NCI-H1436 treated with DMSO at 0.1 percent for 48 hours (cell line): ENCODE measurements at places on chromosomes 3 and 15.

GRCh38 chr3:45753095-45753494 lies 43.2 kb downstream of the SLC6A20 start:
- no peak for DNase-seq

DNA sequence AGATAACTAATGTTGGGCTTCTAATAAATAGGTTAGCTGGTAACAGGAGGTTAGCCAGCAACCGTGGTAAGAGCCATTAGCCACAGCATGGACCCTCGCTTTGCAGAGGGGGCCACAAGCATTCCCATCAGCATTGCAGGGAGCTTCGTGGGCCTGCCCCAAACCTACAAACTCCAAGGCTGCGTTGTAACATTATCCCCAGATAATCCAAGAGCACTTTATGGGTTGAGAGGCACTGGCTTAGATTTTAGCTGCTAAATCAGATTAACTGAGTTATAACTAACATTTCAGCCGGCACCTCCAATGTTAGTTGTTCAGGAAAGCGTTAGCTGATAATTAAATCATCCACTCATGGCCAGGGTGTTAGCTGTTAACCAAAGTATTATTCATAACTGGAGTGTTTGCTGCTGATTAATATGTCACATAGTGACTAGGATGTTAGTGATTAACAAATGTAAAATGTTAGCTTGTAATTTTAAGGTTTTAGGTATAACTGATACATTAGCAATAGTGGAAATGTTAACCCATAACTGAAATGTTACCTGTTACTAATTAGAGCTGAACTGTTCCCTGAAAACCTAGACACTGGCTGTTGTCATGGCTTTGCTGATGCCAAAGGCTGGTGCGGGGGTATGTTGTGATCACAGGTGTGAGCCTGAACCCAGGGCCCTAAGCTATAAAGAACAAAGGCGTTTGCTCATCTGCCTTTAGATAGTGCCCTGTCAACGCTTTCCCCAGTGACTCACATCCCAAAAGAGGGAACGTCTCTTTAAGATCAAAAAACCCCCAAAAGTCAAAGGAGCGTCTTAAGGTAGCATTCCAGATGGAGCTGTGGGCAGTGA lies 56.2 kb downstream of the SLC6A6 start:
- DNase-seq: no peak

GRCh38 chr15:41917767-41918430 lies 24.0 kb upstream of the SPTBN5 start:
- DNase-seq: no peak

DNA sequence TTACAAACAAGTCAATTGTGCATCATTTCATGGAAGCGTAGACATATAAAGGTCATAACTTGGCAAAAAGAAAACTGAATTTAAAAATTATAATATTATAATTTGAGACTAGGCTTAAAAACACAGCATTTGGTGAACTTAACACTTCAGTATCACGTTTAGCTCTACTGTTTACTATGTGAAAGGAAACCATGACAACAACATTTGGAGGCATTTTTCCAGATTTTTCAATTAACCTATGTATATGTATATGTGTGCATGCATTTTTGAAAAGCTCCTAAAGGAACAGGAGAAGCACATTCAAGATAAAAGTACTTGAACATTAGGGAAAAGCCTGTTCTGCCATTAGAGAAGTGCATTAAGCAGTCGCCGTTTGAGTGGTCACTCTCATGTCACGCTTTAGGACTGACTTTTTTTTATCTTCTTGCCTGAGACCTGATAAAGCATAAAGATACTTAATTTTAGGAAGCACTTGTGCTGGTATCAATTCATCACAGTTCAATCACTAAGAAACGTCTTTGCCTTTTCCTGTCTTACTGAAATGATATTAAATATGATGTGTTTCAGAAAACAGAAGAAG lies 156.0 kb downstream of the NAALADL2 start:
- no peak for DNase-seq

DNA sequence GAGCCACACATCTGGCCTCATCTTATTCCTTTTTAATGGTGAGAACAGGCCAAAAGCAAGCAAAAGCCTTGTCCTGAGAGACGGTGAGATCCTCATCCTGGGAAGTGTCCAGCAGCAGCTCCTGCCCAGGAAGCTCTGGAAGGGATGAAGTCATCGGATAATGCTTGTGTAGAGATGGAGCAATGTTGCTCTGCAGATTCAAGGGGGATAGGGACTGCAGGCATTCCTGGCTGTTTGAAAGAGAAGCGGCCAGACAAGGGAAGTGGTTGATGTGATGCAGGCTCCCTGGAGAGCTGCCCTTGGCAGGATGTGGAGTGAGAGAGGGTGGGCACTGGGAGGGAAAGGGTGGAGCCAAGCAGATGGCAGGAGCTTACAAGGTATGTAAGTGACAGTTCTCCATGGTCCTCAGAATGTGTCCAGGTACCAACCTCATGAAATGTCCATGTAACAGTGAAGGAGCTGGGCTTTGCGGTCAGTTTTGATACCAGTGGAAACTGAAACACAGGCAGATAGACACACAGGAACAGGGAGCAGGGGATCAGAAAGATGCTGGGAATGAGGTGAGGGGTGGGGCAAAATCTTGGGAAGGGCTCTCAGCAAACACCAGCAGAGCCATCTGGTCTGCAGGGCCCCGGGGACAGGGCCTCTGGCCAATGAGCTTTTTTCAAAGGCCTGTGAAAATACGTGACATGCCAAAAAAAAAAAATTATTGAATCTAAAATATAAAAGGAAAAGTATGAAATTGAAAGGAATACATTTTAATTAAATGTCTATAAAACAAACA lies 32.2 kb upstream of the LACTB start:
- no peak for DNase-seq

DNA sequence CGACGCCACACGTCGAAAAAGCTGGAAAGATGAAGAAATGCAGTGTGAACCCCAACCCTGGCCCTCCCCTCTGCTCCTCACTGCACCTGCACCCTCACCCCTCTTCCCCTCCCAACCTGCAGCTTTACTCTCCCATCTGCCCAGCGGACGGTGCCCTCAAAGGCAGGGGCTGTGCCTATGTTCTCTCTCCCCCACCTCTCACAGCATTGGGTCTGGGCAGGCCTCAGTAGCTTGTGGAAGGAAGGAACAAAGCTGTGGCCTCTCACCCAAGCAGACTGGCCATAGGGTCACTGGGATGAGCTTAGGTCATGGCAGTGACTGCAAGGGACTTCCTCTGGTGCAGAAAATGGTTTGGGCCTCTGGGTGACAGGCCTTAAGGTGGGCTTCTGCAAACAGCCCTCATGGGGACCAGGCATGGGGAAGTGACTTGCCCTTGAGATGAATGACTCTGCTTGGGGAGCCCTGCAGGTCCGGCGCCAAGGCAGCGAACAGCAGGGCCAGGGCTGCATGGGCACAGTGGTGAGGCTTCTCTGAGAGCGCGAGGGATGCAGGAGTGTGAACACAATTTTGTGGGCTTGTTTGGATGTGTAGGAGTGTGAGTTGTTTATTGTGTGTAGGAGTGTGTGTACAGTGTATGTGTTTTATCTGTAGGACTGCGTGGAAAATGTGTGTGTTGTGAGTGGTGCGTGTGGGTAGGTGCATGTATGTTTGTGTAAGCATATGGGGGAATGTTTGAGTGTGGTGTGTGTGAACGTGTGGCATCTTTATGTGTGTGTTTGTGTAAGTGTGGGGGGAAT lies 29.2 kb downstream of the SRPRB start:
- no peak for DNase-seq

DNA sequence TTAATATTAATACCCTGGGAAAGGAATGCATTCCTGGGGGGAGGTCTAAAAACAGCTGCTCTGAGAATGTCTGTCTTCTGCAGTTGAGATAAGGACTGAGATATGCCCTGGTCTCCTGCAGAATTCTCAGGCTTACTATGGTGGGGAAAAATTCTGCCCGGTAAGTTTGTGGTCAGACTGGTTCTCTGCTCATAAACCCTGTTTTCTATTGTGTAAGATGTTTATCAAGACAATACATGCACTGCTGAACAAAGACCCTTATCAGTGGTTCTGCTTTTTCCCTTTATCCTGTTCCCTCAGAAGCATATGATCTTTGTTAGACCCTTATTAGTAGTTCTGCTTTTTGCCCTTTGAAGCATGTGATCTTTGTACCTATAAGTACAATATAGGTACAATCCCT lies 494.6 kb downstream of the CNTN6 start:
- DNase-seq: no peak

- DNase-seq: no peak
Measured at GRCh38 chr3:45890405-45890804, 4.1 kb downstream of the CCR9 start.

DNA sequence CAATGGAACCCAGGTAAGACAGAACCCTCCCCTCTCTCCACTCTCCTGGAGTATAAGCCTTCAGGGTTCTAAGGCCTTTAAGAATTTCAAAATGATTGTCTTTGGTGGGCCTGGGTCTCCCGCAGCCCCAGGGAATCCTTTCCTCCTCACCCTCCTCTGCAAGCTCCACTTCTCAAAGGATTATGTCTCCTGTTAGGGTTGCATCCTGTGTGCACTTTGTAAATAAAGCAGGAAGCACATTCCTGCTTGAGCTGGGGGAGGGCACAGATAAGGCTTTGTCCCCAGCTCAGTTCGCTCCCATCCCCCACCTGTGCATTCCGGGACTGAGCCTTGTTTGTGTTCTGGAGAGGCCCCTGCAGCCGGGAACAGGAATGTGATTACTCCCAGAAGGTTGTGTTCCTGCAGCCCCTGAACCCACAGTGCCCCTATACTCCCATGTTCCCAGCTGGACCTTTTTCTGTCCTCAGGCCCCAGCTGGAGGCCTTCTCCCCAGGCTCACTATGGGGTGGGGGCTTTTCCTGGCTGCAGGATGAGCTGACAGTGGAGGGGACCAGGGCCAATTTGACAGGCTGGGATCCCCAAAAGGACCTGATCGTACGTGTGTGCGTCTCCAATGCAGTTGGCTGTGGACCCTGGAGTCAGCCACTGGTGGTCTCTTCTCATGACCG lies 9.5 kb downstream of the TYRO3 start:
- no peak for DNase-seq

DNA sequence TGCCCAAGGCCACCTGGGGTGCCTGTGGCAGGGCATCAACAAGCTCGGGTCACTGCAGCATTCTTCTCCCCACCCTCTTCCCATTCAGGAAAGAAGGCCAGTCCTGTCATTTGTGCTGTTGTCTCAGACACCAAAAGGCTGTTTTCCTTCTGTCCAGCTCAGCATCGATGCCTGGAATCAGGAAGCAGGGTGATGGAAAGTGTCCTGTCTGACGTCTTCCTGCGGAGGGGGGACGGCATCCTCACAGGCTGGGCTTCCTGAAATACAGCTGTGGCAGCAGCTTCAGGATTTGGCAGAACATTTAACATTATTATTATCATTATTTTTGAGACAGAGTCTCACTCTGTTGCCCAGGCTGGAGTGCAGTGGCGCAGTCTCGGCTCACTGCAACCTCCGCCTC lies 33.0 kb upstream of the ANKDD1A start:
- no peak for DNase-seq

- no peak for DNase-seq
Measured at GRCh38 chr3:116453666-116454346, 8.5 kb upstream of the LSAMP start.

DNA sequence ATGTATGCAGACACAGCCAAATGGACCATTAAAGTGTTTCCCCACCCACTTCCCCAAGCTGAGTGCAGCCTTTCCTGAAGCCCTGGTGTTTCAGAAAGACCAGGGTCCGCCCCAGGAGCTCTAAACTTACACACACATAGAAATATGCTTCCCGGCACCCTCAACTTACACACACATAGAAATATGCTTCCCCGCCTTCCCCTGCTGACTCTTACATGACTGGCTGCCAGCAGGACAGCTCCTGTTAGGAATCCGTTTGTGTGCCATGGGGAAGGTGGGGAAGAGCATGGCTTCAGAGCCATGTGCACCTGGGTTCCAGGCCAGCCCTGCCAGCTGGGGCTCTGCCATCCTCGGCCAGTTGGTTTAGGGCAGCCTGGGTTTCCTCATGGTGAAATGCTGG lies 3.6 kb downstream of the CLEC3B start:
- no peak for DNase-seq

GRCh38 chr3:65597226-65597951 lies 441.3 kb downstream of the MAGI1 start:
- DNase-seq: no peak

GRCh38 chr3:13263770-13264467 lies 156.2 kb downstream of the NUP210 start:
- DNase-seq: no peak
